IPS DF 19.7 (cell line): ENCODE measurements at places on chromosomes 3 and 15.
A peak's percentile ranks its signal among the peaks of the same experiment; 100 is the strongest.

DNA sequence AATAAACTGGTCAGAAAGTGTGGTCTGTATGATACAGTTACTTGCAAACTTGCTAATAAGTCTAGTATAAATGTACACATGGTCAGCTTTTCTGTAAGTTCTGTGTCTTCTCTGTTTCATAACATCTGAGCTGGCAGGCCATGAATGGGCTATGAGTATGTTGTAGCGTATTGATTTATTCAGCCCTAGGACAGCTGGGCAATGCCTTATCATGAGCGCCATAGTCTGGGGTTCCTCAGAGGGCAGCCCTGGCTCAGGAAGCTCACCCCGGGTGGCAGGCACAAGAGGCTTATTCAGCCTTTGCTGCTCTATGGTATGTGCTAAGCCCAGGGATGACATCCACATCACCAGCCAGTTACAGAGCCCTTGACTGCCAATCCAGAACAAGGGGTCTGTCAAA lies 50.7 kb upstream of the CCR2 start:
- DNase-seq, result no peak

DNA sequence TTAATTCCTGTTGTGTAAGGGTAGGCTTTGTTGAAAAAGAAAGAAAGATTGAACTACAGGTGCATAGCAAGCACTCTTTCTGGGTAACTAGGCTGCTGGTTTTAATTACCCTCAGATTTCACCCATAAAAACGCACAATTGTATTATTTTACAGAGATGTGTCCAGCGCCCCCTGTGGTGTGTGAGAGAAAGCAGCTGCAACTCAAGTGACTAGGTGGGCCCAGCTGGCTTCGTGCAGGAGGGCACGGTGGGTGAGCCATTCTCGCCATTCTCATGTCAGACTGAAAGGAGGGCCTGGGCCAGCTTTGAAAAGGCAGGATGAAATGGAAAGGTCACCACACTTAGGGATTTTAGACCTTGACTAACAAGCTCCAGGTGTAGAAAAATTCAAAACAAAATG lies 122.6 kb downstream of the LRIG1 start:
- peak; percentile 23 for DNase-seq

DNA sequence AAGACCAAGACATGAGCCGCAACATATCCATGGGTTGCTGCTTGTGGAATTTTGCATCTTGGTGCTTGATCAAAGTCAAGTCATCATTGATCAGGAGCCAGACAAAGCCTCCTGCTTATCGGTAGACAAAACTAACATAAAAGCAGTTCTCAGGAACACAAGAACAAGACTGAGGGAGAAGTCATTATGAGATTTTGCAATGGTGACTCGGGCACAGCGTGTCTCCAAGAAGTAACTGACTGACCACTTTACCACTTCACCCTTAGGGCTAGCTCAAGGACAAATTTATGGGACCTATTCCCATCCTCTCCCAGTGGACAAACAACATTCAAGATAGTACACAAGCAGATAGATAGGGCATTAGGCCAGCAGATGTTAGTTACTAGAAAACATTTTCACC lies 68.1 kb upstream of the LIMD1 start:
- DNase-seq, result no peak

- DNase-seq, result no peak
Observed at GRCh38 chr15:60963557-60963956, 265.5 kb downstream of the RORA start.

DNA sequence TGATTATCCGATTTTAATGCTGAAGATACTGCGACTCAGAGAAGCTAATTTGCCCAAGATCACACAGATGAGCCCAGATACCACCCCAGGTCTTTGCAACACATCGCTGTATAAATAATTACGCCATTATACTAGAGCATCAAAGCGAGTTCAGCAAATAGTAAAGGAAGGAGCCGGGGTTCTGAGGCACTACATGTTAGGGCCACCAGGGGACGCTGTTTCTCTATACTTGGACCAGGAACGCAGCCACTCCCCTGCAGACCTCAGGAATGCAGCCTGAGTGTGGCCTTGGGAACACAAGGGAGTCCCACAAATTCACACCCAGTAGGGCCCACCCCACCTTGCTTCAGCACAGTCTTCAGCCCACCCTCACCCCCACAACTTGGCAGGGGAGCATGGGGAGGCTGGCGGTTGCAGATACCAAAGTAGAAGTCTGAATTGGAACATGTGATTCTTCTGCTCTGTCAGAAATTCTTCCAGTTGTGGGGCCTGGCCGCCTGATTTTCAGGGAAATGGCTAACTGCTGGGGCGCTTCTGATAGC lies 57.8 kb upstream of the RYK start:
- no peak for DNase-seq

- DNase-seq, result no peak
Observed at GRCh38 chr3:58604031-58604430, 26.8 kb upstream of the FAM107A start.

DNA sequence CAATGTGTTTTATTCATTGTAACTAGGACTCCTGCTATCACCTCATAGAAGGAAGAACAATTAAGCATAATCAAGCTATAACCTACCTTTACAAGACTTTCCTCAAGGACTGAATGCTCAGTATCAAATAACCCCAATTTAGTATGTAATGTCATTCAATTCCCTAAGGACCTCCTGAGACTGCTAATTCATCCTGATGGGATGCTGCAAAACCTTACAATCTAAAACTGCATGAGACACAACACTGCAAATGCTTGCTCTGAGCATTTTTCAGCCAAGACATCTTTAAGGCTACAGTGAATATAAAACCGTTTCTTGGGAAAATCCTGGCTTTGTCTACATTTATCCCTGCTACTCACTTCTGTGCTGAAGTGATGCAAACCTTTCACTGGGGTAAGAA lies 69.9 kb downstream of the RYK start:
- no peak for DNase-seq

GRCh38 chr15:64422697-64423096 lies 35.1 kb downstream of the TRIP4 start:
- DNase-seq, result no peak

DNA sequence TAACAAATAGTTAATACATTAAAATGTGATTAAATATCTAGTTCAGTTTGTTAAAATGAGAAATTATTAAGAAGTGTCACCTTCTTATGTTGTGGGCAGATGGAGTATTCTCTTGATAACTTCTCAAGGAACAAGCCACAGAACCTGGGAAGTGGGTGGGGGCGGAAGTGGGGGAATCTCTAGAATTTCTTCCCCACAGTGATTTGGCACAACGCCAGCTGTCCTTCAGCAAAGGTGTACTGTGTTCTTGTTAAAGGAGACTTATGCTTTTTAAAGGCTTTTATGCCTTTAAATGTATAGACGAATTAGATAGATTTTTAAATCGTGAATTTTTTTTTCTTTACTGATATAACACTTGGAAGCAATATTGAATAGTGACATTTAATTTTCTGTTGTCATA lies 42.4 kb downstream of the SEC22A start:
- DNase-seq, result no peak

DNA sequence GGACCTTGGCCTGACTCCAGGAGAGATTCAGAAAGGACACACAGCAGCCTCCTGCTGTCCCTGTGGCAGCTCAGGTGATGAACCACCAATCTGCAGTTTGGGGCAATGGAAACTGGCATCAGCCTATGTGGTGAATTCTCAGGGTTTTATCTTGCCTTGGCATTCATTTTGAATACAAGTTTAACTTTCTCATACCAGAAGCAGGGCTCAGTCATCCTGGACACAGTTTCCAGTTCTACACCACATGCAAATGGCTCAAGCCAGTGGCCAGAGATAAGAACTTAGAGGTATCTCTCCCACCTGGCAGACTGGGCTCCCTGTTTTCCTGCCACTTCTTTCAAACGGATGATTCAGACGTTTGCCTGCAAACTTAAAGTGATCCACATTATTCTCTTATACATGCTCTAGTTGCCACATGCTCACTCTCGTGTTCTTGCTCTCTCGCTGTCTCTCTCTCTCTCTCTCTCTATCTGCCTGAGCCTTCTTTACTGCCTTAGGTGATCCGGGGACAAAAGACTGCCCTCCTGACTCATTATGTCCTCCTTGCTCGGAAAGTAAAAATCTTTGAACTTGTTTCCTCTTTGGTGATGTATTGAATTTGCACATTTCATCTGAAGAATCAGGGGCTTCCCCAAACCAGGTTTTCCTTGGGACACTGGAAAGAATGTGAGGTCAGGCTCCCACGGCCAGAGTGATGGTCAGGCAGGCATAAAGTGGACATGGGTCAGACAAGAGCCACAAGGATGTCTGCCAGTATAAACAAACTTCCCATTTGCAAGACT lies 99.6 kb upstream of the STT3B start:
- no peak for DNase-seq

- no peak for DNase-seq
Observed at GRCh38 chr15:28942046-28942445, 56.3 kb downstream of the APBA2 start.

DNA sequence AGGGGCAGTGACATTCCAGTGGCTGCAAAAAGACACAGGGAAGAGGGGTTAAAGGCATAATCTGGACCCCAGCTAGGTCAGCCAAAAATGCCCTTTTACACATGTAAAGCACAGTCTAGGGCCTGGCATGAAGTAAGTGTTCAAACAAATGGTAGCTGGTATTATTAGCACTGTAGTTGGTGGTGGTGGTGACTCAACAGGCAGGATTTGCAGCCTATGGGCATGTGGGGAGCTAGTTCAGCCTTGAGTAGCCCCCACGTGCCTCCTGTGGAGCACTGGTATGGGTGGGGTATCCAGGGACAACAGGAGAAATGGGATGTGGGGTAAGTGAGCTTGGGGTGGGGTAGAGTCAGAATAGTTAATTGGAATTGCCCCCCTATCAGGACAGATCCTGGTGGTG lies 27.6 kb downstream of the DNASE1L3 start:
- no peak for DNase-seq

DNA sequence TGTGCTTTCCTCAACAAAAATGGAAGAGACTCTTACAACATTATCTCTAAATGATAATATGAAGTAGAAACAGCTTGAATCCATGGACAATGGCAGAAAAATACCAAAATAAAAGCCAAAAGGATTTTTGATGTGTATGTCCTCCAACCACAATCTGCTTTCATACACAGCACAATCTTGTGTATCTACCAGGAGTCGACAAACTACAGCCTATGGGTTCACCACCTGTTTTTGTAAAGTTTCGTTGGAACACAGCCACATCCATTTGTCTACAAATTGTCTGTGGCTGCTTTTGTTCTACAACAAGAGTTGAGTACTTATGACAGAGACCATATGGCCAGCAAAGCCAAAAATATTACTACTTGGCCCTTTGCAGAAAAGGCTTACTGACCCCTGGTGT lies 88.7 kb upstream of the UBE2E2 start:
- DNase-seq, result no peak

DNA sequence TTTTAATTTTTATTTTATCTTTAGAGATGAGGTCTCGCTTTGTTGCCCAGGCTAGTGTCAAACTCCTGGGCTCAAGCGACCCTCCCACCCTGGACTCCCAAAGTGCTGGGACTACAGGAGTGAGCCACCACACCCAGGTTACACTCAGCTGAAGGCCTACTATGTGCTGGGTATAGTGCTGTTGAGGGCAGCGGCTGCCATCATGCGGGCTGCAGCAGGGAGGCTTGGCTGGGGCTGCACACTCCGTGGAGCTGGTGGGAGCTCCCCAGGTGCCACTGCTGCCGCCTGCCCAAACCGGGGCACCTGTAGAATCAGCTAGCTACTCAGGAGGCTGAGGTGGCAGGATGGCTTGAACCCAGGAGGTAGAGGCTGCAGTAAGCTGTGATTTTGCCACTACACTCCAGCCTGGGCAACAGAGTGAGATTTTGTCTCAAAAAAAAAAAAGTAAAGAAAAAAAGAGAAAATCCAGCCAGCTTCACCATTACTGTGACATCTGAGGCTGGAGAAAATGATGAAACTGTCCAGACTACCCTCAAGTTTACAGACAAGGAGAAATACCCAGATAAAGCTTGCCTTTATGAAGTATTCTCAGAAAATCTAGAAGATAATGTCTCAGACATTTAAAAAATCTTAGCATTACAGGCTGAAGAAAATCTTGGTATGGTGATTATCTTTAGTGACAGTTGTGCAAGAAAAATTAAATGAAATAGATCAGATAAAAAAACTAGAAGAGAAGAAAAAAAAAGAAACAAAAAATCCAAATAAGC lies 42.1 kb downstream of the CRABP1 start:
- no peak for DNase-seq

DNA sequence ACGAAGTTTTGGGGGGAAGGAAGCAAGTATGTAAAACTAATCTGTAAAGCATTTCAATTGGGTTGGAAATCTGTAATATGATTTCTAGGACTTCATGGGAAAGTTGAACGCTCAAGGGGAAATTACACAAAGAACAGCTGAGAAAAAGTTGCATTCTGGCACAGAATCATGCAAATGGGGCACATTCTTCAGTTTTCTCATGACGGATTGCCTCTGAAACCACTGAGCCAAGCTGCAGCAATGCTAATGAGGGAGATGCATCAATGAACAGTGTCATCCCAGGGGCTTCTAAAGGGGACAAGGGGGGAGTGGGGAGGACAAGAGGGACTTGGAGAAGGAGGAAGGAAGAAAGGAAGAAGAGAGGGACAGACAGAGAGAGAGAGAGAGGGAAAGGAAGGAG lies 291.4 kb upstream of the ATP11B start:
- DNase-seq, result no peak

- DNase-seq, result no peak
Observed at GRCh38 chr3:94615275-94616065, 552.6 kb downstream of the NSUN3 start.

GRCh38 chr3:111414531-111414930 lies 127.5 kb upstream of the CD96 start:
- DNase-seq, result no peak

DNA sequence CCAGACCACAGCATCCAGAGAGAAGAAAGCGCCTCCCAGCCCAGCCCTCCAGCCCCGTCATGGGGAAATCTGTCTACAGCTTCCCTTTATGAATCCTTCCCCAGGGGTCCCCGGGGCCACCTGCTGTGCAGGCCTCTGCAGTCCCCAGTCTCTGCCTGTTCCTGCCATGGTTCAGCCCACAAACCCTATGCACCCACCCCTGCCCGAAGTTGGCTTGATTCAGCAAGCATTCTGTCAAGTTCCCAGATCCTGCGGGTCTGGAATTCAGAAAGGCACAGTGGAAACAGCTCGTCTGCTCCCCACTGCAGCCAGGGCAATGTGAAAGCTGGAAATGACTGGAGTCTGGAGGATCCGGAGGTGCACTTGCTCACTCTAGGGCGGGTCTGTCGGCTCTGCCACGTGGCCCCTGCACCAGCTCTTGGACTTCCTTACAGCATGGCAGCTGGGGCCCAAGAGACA lies 2.9 kb upstream of the OCA2 start:
- DNase-seq, result no peak

DNA sequence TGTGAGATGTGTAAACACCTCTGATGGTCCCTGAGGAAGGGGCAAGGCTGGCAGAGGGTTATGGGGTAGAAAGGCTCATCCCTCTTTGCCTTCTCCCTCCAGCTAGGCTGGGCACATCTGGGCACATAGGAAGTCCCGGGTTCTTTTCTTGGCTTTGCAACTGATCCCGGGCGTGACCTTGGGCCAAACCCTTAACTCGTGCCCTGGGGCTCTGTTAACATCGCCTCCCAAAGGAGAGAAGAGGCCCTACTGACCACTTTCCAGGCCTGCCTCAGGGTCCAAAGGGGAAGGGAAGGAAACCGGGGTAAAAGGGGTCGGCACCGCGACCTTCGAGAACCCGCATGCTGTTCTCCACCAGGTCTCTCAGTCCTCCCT lies 549 bp downstream of the C3orf18 start:
- DNase-seq, result no peak

- no peak for DNase-seq
Observed at GRCh38 chr3:127387556-127388153, 99.8 kb upstream of the PRR20G start.
